ENCODE measurements at places on chromosomes 6 and 20. TPM values are rescaled to one million over a fixed set of nuclear protein-coding genes. Genes with fewer than 3 reads are reported as not detected.

DNA sequence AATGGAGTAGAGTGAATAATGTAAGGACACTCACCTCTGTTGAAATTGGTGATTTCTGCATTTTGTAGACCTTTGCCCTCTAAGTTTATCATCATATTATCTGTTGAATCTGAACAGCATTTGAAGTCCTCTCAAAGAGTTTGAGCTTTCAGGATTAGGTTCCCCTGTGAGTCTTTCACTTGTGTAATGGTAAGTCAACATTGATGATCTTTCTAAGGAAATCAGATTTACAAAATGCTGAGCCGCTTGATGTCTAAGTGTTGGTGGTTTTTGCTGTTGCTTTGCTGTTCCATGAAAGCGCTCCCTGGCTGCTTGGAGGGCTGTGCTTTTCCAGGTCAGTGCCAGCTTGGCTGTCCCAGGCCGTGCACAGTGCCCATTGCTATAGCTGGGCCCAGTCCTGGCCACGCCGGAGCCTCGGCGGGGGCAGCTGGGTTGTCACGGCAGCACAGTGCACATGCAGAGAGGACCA lies 33.8 kb upstream of the KIF25 start:
- peaks cover 16% of the 10 kb centered on the region for H3K36me3 ChIP-seq
- no peak overlapping the region for H3K4me3 ChIP-seq
- no peak overlapping the region for H3K27ac ChIP-seq
- no peaks in the 10 kb centered on the region for H3K4me1 ChIP-seq

- peak within 1 kb of the TSS; percentile 88 for H3K27ac ChIP-seq
- H3K4me3 ChIP-seq, result peak within 1 kb of the TSS; percentile 79
- H3K36me3 ChIP-seq, result no peaks in the 10 kb centered on the region
- DNase-seq, result peak; percentile 96
- no peaks in the 10 kb centered on the region for H3K27me3 ChIP-seq
Observed at GRCh38 chr6:109690737-109691621, at the start of the genes AK9 and FIG4. TSS of gene AK9 (minus strand) at chr6:109691202. CDS start at chr6:109675745, 15,457 bp downstream. TSS of gene FIG4 (plus strand) at chr6:109691296. CDS start at chr6:109691436, 140 bp downstream.

DNA sequence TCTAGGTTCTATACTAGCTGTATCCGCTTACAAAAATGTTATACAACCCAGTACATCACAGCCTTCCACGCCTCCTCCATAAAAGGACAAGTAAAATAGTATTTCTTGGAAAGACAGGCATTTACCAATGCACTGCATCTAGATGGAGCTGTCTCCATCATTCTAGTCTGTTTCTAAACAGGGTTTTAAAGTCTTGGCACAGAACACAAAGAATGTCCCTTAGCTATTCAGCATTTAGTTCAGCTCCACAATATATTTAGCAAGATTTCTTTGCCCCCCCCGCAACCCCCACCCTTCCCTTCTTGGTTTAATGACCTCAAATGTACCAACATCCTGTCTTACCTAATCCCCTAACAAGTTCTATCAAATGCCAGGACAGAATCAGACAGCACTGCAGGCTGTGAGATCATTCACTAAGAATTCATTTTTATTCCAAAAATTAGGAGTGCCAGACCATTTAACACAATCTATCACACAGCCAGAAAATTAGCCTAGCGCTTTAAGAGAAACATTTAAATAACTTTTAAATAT lies 198.6 kb downstream of the BACH2 start:
- H3K27me3 ChIP-seq, result no peaks in the 10 kb centered on the region
- no peaks in the 10 kb centered on the region for H3K36me3 ChIP-seq
- H3K27ac ChIP-seq, result peak overlapping the region; percentile 53
- no peak overlapping the region for H3K4me3 ChIP-seq

- no peak overlapping the region for H3K4me3 ChIP-seq
- peak; percentile 71 for DNase-seq
- no peaks in the 10 kb centered on the region for H3K36me3 ChIP-seq
Observed at GRCh38 chr6:22873513-22874136, 304.3 kb downstream of the HDGFL1 start.

- no peaks in the 10 kb centered on the region for H3K36me3 ChIP-seq
- peaks cover 13% of the 10 kb centered on the region for H3K4me1 ChIP-seq
- H3K27ac ChIP-seq, result no peak overlapping the region
- no peak overlapping the region for H3K4me3 ChIP-seq
Observed at GRCh38 chr20:61805365-61805764, 260.3 kb downstream of the TAF4 start.

DNA sequence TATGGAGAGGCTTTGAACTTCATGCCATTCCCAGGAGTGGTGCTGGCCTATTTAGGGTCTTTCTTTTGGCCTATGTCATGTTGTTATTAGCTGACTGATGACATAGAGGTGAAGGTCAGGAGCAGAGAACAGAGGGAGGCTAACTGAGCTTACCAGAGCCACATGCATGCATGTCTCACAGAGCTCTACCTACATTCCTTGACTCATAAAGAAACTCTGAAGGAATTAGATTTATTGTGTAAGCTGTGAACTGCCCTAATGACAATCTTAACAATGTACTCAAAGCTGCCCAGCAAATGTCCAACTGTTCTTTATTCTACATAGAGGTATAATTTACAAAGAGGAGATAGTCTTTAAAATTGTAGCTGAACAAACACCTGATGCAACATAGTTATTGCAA lies 192.7 kb upstream of the CNR1 start:
- peaks cover 7% of the 10 kb centered on the region for H3K4me1 ChIP-seq
- no peak overlapping the region for H3K27ac ChIP-seq
- no peak for DNase-seq
- no peaks in the 10 kb centered on the region for H3K27me3 ChIP-seq
- no peak overlapping the region for H3K4me3 ChIP-seq

Gene TBXT
- not detected for total RNA-seq

Gene STX11
- 5.6 TPM for total RNA-seq

Measured in sigmoid colon (tissue), 7 donors.